ENCODE measurements at places on chromosomes 12 and 14.

DNA sequence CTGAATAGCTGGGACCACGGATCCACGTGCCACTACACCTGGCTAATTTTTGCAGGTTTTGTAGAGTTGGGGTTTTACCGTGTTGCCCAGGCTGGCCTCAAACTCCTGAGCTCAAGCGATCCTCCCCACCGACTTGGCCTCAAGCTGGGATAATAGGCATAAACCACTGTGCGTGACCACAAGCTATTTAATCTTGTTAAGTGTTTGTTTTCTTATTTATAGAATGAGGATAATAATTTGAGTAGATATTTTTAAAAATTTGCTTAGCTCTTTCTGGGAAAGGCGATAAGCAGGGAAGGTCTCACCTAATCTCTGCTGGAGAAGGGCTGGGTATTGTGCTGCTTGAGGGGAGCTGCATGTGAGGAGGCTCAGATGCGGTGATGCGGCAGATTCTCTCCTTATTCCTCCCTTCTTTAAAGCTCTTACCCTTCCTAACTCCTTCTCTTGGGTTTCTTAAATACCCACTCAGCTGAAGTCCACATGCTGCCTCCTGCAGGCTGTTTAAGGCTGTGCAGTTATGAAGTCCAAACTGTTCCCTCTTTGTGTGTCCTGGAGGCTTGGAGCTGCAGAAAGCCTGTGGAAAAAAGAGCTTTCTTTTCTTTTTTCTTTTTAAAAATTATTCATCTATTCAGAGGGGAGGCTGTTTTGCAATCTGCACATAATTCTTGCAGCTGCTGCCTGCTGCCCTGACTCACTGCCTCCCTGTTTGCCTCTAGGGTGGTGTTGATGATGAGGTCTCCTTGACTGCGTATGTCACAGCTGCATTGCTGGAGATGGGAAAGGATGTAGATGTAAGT lies 37.9 kb downstream of the A2ML1 start:
- no peak for DNase-seq

- no peak for DNase-seq
Observed at GRCh38 chr14:32986791-32987540, 48.3 kb downstream of the NPAS3 start.

DNA sequence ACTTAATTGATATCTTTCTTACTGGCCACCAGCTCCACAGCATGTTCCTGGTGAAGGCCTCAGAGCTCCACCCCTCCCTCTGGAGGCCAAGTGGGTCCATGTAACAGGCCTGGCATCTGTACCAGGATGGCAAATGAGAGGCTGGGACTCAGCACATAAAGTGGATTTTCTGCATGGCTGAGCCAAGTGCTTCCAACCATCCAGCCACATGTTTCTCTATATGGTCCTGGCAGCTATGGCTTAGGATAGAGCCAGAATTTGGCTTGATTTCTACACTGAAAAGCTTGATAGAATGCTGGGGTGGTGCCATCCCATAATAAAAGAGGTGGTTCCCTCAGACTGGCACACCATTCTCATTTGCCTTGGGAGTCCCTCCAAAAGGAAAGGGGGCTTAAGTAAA lies 94.1 kb downstream of the PAX9 start:
- DNase-seq = no peak

DNA sequence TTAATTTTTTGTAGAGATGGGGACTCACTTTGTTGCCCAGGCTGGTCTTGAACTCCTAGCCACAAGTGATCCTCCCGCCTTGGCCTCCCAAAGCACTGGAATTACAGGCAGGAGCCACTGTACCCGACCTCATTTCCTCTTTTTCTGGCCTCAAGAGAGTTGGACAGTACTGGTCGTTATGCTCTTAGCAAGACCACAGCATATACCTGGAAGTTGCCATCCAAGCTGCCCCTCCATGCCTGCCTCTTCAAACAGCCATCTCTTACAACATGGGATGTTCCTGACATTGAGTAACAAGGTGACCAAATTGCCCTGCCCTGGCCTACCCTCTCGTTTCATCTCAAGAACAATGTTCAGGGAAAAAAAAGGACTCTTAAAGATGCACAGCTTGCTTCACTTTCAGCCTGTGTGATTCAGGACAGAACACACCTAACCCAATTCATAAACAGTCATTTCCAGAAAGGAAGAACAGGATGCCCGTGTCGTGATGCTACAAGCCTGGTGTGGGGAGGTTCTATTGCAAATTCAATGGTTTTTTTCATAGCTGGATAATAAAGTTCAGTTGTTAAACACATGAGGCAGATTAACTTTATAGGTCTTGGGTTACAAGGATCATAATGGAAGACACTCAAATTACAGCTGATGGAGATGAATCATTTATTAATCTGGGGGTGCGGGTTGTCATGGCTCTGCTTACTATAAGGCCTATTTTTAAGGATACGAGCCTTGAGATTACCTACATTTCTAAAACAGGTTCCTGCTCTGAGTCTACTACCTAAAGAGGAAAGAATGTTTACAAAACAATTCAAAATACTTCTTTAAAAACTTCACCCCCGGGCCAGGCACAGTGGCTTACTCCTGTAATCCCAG lies 11.9 kb downstream of the GLTP start:
- no peak for DNase-seq

DNA sequence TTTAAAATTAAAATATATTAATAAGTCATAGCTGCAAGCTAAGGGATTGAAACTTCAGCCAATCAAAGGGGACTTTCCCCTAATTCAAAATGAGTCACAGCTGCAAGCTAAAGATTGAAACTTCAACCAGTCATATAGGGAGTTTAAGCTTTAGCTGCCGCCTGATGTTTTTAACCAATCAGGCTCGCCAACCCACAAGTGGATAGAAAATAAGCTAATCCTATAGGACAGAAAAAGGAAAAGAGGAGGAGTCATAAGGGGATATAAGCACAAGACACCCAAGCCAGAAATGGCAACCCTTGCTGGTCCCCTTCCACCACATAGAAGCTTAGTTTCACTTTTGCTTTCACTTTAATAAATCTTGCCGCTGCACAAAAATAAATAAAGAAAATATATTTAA lies 1154.6 kb downstream of the GALC start:
- DNase-seq = no peak

- no peak for DNase-seq
Observed at GRCh38 chr14:67477926-67478799, 10.4 kb downstream of the TMEM229B start.

- no peak for DNase-seq
Observed at GRCh38 chr14:28913056-28913455, 146.5 kb downstream of the FOXG1 start.
